ENCODE measurements at places on chromosomes 3 and 15.
A peak's percentile ranks its signal among the peaks of the same experiment; 100 is the strongest.

- DNase-seq: no peak
These were observed 108.4 kb upstream of the RASGRP1 start for GRCh38 chr15:38672814-38673670.

- DNase-seq: no peak
These were observed 72.7 kb upstream of the TAMM41 start for GRCh38 chr3:11919390-11919789.

GRCh38 chr15:90038632-90039095, 37.5 kb downstream of the ZNF710 start:
- no peak for DNase-seq

- DNase-seq: no peak
These were observed 19.5 kb downstream of the BMF start for GRCh38 chr15:40088929-40089755.

- DNase-seq: no peak
These were observed 141.2 kb downstream of the NUP210 start for GRCh38 chr3:13278783-13279531.

DNA sequence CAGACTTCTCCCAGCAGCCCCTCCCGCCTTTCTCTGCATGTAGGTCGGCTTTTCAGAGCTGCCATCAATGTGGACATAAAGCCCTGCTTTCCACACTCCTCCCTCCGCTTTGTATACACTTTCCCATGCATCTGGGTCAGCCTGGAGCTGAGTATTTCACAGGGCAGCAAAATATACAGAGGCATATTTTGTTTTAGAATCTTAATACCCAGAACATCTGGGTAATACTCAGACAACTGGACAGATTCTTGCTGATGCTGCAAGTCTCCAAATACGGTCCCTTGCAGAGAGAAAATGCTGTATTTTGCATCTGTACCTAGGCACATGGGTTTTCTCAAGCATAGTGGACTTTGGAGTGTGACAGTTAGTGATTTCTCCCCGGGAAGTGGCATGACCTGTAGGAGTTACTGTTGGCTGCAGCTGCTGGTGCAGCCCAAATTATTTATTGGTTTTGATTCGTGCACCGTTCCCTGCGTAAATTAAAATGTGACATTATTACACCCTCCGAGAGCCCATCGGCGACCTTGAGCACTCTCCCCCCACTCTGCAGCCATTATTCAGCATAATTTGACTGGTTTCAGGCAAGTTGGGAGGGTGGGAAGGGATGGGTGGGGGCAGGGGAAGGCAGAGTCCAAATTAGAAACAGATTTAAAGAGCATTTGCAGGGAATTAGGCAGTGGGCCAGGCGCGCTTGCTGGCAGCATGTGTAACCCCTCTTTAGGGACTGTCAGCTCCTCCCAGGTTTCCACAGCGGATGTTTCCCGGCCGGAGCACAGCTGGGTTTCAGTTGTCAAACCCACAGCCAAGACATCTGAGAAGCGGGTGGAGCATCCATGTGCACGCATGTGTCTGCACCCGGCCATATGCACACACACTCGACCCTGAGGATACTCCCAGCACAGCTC, 100.8 kb downstream of the CPN2 start:
- DNase-seq: no peak

- DNase-seq: no peak
These were observed 32.8 kb upstream of the LRTM1 start for GRCh38 chr3:54960701-54961100.

GRCh38 chr3:51311055-51311454, 74.0 kb upstream of the MANF start:
- DNase-seq: peak; percentile 7

DNA sequence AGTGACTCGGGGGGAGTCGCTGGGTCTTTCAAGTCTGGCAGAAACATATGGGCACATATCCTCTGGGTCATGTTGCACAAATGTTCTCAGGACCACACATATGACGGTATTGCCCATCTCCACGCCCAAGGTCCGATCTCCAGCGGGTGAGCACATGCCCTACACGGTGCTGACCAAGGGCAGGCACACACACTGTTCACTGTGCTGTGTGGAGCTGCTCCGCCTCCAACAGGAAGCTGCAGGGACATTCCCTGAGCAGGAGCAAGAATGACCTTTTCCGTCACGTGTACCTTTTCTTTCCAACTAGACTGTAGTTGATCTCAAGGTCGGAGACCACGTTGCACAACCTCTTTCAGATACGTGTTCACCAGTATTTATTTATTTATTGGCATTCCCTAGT, 41.7 kb upstream of the B3GNT5 start:
- DNase-seq: no peak

GRCh38 chr15:75817138-75817935, 25.9 kb upstream of the UBE2Q2 start:
- no peak for DNase-seq
